T-helper 2 cell (primary cell): ENCODE measurements at places on chromosomes 2 and 18.

GRCh38 chr2:36450466-36451196, 95.1 kb downstream of the CRIM1 start:
- no peak for DNase-seq

GRCh38 chr2:197628043-197628500, 47.3 kb downstream of the RFTN2 start:
- DNase-seq = no peak

- no peak for DNase-seq
Measured at GRCh38 chr2:216522892-216523502, 24.4 kb downstream of the RPL37A start.

GRCh38 chr2:61493523-61493942, 22.6 kb upstream of the USP34 start:
- no peak for DNase-seq

DNA sequence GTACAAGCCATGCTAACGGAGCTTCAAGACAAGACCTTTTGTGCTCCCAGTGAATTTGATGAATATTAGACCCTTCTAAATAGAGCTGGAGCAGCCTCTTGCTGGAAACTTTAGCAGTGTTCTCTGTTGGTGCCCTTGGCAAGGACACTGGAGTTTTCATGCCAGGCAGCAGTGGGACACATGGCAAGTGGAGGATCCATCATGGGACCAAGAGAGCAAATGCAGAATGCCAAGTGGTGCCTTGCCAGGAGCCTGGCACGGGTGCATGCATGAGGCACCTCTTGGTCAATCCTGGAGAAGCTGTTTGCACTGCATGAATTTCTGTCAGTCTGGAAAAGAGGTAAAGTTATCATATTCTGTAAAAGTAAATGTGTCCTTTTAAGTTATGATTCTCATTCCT, 59.1 kb downstream of the NETO1 start:
- DNase-seq = no peak

DNA sequence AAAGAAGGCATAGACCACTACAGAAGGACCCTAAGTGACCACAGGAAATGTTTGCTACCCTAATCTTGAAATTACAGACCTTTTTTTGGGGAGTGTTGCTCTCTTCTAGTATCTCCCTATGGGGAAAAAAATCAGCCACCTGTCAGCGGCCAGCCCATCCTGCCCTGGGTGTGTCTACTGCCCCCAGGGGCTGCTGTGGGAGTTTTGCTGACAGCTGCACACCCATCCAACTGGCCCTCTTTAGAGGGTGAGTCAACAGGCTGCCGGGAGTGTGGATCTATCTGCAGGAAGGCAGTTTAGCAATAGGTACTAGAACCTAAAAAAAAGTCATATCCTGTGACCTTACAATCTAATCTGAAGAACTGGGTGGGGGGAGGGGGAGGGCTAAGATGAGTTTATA, 796 bp upstream of the DYSF start:
- no peak for DNase-seq

DNA sequence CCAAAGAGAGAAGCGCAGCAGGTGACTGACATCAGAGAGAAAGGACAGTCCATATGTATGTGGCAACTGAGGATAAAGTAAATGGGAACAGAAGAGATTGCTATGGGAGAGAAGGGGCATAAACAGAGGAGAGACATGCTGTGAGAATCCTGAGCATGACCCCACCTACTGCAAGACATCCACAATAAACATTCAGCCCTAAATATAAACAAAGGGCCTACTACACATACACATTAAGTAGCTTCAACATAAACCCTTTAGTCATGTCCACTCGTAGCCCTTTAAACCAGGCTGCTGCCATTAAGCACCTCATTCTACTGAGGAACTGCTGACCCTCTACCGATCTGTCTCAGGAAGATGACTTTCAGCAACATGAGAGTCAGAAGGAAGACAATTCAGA, 32.9 kb downstream of the CCBE1 start:
- DNase-seq = no peak

DNA sequence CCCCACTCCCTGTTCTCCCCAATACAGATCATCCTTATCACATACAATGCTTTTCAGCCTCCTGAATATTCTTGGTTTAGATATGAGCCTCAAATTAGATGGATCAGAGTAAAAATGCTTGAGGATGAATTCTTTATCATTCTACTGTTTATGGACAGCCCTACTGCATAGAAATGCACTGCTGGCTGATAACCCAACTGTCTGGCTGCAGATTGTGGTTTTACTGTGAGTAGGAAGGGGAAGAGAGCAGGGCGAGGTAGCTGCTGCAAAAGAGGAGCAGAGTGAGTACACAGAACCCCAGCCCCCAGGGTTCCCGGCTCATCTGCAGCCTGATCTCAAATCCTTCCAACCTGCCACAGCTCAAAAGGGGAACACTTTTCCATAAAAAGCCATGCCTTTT, 29.4 kb upstream of the NCOA1 start:
- DNase-seq = no peak

DNA sequence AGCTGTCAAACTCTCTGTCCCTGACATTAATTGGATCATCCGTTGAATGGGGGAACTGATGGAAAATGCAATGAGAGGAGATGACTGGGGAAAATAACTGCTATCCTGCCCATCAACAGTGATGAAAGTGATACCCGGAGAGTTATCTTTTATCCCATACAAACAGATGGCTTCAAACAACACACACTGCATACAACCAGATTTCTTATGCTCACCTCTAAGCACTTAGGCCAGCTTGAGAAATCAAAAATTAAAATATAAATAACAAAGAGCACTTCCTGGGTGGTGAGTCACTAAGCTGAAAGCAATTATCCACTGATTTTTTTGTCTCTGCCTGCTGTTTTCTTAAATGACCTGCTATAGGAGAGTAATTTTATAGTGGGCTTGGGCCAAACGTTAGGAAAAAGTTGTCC, 237.6 kb upstream of the RGPD4 start:
- no peak for DNase-seq

GRCh38 chr2:120983344-120983743, 247.7 kb downstream of the GLI2 start:
- no peak for DNase-seq

DNA sequence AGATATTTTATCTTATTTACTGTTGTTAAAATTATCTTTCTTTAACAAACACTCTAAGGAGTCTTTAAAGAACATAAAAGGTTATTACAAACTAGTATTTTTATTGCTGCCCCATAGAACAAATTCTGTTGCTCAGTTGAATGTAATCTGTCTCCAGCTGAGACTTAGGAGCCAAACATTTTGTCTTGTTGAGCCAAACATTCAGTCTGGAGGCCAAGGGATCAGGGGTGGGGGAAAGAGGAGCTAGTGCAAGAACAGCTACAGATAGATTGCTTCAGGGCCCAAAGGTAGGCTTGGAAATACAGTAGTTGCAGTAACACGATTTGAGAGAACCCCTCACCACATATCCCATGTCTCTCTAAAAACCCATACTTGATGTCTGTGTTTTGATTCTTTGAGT, 51.2 kb downstream of the TPGS2 start:
- no peak for DNase-seq

GRCh38 chr18:21270453-21270852, 28.4 kb downstream of the GREB1L start:
- no peak for DNase-seq

- no peak for DNase-seq
Measured at GRCh38 chr2:56021579-56021978, 98.0 kb upstream of the EFEMP1 start.

GRCh38 chr2:104502901-104503300, 351.0 kb upstream of the POU3F3 start:
- no peak for DNase-seq

DNA sequence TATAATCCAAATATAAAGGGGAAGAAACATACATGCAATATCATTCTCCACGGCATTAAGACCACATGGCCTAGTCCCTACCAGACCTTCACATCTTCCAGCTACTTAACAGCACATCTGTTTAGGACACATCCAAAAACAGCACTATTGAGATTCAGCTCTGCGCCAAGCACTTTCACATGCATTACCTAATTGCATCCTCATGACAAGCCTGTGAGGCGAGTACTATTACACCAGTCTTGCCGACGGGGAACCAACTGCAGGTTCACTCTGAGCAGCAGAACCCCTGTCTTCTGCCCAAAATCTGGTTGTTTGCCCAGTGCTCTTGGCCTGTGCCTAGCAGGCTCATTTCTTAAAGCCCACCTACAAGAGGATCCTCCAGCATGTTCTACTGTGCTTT, 66.7 kb downstream of the AAK1 start:
- no peak for DNase-seq

DNA sequence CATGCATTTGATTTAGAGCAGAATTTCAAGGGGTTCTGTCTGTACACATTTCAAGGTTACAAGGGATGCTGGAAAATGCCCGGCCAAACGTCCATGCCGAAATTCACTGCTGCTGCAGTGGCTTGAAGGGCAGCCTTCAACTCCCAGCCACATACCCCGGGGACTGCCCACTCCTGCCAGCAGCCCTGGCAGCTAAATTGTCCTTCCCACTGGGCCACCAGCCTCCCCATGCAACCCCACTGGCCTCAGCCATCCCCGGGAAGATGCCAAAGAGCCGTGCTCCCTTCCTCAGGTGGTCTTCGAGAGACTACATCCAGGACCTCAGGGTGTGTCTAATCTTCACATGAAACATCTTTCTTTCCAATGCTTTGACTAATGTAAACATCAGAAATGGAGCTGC, 478.7 kb upstream of the MYT1L start:
- DNase-seq = no peak

- no peak for DNase-seq
Measured at GRCh38 chr2:165778653-165779451, 15.2 kb downstream of the GALNT3 start.

DNA sequence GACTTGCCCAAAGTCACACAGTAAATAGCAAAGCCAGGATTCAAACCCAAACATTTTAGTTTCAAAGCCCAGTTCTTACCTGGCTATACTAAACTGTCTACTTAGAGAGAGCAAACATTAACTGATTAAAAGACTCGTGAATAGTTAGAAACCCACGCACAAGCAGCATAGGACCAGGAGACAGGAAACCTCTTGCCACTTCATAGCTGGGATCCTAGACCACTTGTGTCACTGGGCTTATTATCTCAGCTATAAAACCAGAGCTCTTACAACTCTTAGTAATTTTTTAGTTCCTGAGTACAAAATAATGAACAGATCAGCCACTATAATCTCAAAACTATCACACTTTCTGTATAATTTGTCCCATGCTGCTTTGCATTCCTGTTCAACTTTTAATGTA, 2.4 kb upstream of the AAK1 start:
- DNase-seq = peak; percentile 82

- DNase-seq = no peak
Measured at GRCh38 chr2:171864357-171864985, 29.6 kb downstream of the SLC25A12 start.

GRCh38 chr2:36376992-36377738, 21.6 kb downstream of the CRIM1 start:
- DNase-seq = no peak

DNA sequence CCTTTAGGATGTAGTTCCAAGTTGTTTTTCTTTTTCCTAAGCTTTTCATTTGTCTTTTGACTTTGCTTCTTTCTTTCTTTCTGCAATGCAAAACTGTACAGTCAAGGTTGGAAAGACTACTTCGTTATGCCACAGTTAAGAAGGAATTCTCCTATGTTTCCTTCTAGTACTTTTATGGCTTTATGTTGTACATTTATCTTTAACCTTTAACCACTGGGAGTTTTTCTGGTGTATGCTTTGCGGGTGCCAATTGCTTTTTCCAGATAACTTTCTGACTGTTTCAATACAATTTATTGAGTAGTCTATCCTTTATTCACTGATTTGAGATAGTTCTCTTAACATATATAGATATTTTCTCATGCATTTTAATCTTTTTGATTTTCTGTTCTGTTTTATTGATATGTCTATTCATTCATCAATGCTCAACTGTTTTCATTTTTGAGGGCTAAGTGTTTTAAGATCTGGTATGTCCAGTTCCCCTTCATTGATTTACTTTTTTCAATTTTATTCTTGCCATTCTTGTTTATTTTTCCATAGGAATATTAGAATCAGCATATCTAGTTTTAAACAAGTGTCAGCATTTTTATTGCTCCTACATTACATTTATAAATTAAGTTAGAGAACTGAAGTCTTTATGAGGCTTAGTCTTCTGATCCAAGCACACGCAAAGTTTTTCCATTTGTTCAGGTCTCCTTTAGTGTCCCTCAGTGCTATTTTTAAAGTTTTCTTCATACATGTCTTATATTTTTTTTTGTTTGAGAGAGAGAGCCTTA, 49.9 kb upstream of the COX7A2L start:
- DNase-seq = no peak

DNA sequence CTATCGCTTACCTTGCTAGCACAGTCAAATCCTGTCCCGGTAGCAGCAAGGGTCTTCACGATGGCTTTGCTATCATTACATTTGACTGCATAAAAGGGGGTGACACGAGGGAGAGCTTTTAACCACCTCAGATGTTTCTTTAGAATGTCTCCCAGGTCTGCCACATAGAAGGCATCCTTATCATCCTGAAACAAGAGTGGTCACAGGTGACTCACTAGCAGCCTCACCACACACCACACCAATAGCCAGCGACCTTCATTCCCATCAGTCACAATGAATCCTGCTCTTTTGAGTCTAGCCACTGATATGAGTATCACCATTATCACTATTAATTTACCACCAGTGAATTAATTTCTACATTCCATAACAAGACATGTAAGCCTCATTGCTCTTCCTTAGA, 3.7 kb downstream of the ODC1 start:
- no peak for DNase-seq

- DNase-seq = no peak
Measured at GRCh38 chr2:238289574-238289973, 1.2 kb upstream of the PER2 start.

DNA sequence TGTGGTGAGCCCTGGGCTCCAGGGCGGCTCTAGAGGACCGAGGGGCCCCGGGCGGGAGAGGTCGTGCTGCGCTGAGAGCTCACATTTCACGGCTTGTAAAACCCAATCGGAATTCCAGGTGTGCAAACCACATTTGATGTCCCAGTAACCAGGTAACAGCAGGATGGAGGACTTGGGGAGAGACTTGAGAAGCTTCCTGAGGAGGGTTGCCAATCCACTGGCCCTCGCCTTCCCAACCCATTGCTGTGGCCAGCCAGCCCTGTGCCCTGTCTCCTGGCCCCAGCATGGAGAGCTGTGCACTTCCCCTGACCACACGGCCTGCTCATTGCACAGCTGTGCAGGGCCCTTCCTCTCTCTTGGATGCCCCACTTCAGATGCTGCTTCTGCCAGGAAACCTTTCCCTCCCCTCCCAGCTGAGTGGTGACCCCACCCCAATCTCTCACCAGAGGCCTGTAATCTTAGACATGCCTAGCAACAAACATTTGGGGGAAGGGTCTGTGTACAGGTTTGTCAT, 39.6 kb downstream of the ASB1 start:
- no peak for DNase-seq

- no peak for DNase-seq
Measured at GRCh38 chr2:12663306-12664037, 53.3 kb upstream of the TRIB2 start.

DNA sequence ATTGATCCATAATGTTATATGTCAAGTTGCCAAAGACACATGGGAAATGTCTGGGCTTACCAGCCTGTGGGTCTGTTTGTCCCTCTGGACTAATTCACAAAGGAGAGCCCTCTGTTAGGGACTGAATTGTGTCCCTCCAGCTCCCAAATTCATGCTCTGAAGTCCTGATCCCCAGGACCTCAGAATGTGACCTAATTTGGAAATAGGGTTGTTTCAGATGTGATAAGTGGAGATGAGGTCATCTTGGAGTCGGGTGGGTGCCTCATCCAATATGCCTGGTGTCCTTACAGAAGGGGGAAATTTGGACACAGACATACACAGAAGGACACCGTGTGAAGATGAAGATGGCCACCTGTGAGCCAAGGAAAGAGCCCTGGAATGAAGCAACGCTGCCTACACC, 41.4 kb upstream of the ROCK2 start:
- no peak for DNase-seq

GRCh38 chr18:43692099-43692690, 414.9 kb upstream of the SYT4 start:
- no peak for DNase-seq
